Activated naive CD8-positive, alpha-beta T cell treated with anti-CD3 and anti-CD28 coated beads, Interleukin-2, amount 50 U/mL, for 16 hours (primary cell): ENCODE measurements at places on chromosomes 12 and 14.

GRCh38 chr14:80678436-80678835, 263.1 kb downstream of the CEP128 start:
- no peak for DNase-seq

DNA sequence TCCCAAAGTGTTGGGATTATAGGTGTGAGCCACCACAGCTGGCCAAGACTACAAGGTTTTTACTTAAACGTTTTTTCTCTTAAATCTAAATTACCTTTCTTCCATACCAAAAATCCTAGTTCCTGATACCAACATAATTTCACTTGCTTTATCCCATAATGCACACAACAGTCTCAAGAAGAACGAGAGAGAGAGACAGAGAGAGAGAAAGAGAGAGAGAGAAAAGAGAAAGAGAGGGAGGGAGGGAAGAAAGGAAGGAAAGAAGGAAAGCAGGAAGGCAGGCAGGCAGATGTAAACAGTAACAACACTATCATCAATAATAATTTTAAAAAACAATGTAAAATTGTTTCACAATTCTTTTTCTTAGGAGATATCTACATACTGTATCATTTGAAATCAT, 118.4 kb downstream of the BTG1 start:
- DNase-seq: no peak

GRCh38 chr12:100715976-100716944, 78.3 kb upstream of the ANO4 start:
- DNase-seq: no peak

DNA sequence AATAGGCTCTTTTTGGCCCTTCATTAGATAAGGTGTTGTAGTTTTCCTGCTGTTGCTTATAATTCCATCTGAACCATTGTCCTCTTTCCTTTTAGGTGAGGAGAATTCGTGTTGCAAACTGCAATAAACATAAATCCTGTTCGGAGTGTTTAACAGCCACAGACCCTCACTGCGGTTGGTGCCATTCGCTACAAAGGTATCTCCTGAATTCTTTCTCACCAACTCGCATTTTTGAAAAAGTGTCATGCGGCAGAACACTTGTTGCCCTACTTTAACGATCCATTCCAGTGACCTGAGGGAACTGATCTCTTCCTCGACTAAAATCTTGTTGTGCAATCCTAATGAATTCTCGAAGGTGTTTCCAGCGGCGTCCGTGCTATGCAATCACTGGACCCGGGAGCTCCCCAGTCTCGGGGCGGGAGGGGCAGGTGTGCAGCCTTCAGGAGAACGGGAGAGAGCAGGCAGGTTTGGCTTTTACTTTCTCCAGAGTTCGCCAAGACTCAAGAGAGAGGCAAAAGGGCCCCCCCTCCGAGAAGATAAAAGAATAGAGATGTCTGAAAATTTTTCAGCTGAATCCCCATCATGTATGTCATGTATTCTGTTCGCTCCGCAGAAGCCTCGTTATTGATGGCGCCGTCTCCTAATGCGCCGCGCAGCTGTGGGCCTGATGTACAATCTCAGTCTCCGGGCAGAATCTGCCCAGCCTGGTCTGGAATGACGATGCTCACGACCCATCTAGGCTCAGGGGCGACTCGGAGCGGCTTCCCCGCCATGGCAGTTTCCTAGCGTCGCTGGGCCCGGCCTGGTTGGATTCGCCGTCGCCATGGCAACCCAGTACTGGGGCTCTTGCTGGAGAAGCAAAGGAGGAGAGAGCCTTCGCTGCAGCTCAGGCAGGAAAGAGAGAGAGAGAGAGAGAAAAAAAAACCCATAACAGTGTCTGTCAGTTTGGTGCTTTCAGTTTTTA, 38.2 kb downstream of the PLXNC1 start:
- no peak for DNase-seq

- no peak for DNase-seq
These were observed 14.0 kb upstream of the MUCL1 start for GRCh38 chr12:54840244-54840865.
